ENCODE measurements at places on chromosomes 12 and 14.

GRCh38 chr12:27424631-27425230 lies 21.8 kb upstream of the SMCO2 start:
- no peak for DNase-seq

DNA sequence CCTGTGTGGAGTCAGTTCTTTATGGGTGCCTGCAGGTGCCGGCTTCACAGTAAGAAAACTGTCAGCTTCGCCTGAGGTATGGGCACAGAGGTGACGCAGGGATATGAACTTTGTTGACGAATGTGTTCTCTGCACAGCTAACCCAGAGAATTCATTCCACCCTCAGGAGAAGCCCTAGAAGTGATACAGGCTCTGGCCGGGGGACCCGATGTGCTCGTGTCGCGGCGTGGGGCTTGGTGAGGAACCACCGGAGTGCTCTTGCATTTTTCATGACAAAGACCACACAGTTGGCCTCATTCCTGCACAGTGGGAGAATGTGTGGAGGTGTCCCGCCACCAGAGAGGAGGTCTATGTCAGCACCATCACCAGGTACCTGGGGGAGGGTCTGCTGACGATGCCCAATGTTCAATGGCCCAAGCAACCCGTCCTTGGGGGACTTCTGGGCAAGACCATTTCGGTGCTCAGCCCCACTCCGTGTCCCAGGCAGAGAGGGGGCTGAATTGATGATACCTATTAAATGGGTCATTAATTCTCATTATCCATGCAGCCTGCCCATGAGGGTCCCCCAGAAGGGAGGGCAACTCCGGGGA lies 147.5 kb upstream of the RTL1 start:
- DNase-seq = no peak

GRCh38 chr14:98949481-98950135 lies 322.4 kb downstream of the BCL11B start:
- no peak for DNase-seq

GRCh38 chr12:70260646-70261045 lies 17.4 kb downstream of the CNOT2 start:
- no peak for DNase-seq

- DNase-seq = no peak
These were observed 63.7 kb downstream of the SLC24A4 start for GRCh38 chr14:92386637-92387036.

DNA sequence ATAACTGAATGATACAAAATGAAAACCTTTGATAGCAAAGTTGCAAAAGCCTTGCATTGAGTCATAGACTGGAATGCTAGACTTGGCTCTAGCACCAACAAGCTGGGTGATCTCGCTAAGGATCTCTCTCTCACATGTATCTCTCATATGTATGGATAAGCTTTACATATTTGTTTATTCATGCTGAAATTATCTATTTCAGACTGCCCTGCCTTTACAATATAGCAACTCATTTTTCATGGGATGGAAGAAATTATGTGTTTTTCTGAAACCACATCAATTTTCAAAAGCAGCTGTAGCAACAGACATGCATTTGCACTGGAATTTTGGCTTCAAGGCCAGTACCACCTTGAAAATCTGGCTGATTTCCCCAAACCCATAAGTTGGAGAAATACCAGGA lies 11.4 kb downstream of the RERG start:
- no peak for DNase-seq

DNA sequence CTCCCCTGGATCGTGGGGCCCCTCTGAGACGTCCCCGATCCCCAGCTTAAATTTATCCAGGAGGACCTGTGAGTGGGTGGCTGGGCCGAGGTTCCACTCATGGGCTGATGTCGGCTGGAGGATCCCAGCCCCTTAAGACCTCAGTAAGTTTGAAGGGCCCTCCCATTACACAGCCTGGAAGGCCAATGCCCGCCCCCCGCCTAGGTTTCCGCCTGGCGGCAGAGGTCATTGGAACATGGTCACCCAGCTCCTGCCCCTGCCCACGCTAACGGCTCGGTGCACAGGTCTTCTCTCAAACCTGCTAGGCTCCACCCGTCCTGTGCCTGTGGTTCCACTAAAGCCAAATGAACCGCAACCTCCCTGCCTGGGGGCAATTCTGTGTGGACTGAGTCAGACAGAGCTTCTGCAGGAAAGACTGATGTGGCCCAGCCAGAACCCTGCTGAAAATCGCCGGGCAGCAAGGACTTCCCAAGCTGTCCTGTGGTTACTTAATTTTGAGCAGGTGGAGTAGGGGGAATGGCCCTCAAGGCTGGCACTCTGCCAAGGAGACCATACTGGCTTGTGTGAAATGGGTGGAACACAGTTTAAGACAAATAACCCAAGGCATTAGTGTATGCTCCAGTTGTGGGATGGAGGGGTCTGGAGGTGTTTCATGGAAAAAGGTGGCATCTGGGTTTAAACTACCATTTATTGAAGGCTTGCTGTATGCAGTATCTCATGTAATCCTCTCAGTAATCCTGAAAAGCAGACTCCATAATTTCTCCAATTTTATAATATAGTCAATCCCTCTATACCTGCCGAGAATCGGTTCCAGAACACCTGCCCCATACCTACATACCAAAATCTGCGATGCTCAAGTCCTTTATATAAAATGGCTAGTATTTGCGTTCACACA lies 903 bp upstream of the NT5DC3 start:
- DNase-seq = peak; percentile 72

GRCh38 chr12:28800129-28800528 lies 348.9 kb upstream of the FAR2 start:
- no peak for DNase-seq

- peak; percentile 69 for DNase-seq
These were observed at the start of gene DTX3 for GRCh38 chr12:57604454-57604991. Gene DTX3, plus strand, starts transcription at chr12:57604824. Its CDS starts 1,694 bp downstream, at chr12:57606518.

DNA sequence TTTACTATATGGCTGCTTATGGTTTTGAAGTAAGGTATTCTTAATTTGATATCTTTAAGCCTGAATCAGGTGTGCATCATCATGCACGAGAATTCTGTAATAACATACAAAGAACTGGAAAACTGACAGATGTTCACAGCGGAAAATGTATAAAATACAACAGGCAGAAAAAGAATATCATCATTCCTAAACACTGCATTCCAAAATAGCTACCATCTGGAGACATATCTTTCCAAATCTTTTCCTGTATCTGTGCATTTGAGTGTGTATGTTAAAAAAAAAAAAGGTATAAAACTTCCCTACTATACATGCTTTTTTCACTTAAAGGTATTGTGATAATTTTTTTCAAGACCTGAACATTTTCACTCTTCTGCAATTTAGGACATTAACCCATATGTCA lies 13.7 kb downstream of the PTPRO start:
- DNase-seq = no peak

DNA sequence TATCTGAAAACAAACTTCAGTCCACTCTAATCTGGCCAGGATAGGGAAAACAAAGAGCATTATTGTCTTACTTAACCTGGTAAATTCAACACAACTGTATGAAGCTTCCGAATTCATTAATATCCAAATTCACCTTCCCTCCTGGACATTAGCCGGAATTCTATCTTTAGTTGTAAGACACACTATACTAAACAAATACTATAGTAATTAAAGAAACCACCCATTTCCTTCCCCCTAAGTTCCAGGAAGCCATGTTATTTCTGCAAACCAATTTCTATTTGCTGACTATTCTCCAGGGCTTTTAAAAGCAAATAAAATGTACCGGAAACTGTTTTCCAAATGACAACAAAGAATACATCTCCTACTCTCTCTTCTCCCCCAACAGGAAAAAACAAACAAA lies 122.7 kb upstream of the MDM1 start:
- no peak for DNase-seq

DNA sequence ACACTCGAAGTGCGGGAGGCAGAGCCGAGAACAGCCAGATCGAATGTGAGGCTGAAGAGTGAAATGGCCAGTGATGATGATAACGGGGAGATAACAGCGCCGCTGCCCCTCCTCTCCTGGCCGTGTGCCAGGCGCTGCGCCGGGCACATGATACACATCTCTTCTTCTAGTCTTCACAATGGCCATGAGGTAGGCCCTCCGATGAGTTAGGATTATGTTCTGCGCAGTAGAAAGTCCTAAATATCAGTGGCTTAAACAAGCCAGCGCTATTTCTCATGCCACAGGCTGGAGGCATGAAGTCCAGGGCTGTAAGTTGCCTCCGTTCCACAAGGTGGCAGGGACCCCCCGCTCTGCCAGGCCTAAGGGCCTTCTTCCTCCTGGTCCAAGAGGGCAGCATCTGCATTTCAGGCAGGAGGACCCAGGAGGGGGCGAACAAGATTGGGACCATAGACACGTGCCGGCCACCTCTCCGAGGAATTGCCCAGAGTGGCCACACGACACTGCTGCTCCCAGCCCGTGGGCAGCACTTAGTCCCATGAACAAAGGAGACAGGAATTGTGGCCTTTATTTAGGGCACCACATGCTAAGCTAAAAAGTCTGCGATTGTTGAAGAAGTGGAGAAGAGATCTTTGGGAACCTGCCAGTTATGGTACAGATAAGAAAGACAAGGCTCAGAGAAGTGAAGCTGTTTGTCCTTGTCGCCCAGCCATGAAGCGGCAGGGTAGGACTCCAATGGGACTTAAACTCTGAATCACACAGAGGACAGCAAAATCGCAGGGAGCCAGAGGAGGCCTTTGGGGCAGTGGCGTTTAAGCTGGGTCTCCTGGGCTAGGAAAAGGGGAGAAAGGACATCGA lies 10.9 kb upstream of the HVCN1 start:
- DNase-seq = no peak

- DNase-seq = peak; percentile 46
These were observed 161.1 kb downstream of the PPFIA2 start for GRCh38 chr12:81597928-81598604.

DNA sequence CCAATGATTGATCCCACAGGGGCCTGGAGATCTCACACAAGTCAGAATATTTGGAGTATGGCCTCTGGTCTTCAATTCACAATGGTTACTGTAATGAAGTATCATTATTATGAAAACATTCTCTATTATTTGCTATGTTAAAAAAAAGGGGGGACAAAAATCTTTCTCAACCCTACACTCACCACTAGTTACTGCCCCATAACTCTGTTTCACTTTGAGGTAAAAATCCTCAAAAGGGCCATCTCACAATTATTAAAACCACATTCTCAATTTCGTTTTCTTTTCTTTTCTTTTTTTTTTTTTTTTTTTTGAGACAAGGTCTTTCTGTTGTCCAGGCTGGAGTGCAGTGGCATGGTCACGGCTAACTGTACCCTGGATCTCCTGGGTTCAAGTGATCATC lies 59.6 kb upstream of the KCNC2 start:
- DNase-seq = no peak

- DNase-seq = no peak
These were observed 422.3 kb downstream of the FUT8 start for GRCh38 chr14:65834812-65835211.

GRCh38 chr12:87670448-87670847 lies 358.8 kb downstream of the C12orf50 start:
- no peak for DNase-seq

GRCh38 chr14:89365061-89365801 lies 51.8 kb downstream of the FOXN3 start:
- no peak for DNase-seq

DNA sequence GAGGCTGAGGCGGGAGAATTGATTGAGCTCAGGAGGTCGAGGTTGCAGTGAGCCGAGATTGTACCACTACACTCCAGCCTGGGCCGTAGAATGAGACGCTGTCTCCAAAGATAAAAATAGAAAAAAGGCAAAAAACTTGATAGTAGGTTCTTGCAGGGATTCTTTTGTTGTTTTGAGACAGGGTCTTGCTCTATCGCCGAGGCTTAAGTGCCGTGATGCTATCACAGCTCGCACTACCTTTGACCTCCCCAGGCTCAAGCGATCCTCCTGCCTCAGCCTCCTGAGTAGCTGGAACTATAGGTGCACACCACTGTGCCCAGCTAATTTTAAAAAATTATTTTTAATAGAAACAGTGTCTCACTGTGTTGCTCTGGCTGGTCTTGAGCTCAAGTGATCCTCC lies 4.7 kb downstream of the GOLGA5 start:
- no peak for DNase-seq

GRCh38 chr12:14698555-14698954 lies 2.2 kb upstream of the GUCY2C start:
- no peak for DNase-seq

DNA sequence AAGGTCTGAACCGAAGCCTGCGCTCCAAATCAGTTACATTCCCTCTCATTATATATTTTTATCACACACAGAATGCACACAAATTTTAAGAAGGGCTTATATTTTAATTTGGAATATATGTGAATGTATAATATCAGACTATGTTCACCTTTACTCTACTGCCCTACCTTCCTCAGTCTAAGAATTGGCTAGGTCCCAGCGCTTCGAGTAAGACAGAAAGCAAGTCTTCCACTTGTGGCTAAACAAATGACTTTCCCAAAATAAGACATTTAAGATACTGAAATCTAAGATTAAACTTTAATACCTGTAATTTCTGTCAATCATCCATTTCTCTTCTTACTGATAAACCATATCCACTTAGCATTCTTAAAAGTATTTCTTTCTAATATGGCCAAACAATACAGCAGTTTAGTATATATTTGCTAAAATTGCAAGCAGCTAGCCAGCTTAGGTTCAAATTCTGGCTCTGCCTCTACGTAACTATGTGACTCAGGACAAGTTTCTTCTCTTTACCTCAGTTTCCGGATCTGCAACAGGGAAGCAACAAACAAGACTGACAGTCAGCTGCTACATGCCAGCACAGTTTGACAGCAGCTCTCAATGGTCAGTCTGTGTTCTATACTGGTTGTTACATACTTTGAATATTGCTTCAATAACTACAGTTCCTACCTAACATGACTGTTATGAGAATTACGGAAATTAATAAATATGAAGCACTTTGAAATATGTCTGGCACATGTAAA lies 2.0 kb downstream of the INTS13 start:
- no peak for DNase-seq

- no peak for DNase-seq
These were observed 41.5 kb upstream of the NR2C1 start for GRCh38 chr12:95114766-95115405.

DNA sequence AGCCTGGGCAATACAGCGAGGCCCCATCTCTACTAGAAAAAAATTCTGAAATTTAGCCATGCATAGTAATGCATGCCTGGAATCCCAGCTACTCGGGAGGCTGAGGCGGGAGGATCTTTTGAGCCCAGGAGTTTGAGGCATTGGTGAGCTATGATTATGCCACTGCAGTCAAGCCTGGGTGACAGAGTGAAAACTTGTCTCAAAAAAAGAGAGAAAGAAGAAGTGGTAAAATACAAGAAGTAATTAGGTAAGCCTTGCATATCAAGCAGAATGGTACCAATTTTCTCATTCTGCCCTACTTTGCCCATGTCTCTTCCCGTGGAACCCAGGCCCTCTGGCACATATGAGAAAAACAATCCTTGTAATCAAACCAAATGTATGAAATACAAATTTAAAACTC lies 70.7 kb downstream of the SUSD6 start:
- no peak for DNase-seq

DNA sequence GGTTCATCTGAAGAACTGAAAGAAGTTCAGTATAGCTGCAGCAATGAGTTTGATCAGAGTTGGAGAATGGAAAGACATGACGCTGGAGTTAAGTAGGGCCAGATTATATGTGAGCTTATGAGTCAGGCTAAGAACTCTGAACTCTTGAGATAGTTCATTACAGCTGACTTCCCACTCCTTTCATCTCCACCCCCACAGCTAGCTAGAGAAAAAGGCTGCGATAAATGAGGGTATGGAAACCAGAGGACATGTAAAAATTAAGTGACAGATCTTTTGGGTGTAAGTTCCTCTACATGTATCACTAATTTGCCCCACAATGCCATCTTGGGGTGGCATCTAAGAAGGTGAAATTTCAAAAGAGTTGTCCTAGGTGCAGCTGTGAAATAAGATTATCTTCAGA lies 28.6 kb downstream of the PYM1 start:
- no peak for DNase-seq

Measured in NCI-H345 (cell line).